GDM1 (cell line): ENCODE measurements at places on chromosomes 1 and 21.

- DNase-seq = no peak
These were observed 6.4 kb downstream of the SNRPE start for GRCh38 chr1:203867802-203868201.

DNA sequence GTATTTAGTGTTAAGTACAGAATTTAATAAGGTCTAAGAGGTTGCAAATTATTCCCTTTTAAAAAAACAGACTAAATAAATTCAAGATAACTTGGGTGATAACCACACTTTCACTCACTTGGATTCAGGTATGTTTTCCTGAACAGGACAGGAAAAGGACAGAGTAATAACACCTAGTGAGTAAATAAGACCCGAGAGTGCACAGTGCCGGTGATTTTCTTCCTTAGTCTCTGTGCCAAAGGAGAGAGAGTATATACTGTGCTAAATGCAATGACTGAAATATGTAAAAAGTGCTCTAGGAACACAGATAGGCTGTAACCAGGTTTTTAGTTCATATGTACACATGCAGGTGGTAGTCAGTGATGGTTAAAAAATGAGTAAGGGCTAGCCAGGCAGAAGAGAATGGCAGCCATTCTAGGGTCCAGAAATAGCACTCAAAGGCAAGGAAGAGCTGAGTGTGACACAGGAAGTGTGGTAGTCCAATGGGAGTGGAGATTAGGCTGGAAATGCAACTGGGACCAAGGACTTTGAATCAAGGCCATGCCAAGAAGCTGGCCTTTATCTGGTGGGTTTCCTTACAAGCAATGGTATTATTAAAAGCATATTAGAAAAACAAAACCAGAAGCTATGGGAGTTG lies 58.1 kb downstream of the NRIP1 start:
- DNase-seq = no peak

DNA sequence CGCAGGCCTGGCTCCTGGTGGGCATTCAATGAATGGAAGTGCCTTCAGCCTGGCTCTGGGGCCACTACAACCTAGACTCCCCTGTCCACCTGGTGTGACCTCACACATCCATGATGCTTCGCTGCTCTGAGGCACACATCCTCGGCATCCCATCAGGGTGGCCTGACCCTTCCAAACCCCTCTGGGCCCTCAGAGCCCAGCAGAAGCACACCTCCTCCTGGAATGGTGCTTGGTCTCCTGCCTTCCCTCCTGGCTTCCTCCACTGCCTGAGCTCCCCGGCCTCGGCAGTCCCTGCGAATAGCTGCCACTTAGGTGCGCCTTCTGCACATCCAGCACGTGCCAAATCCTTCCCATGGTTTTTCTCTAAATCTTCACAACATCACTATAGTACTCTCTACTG lies 133.8 kb downstream of the GLIS1 start:
- no peak for DNase-seq

- DNase-seq = no peak
These were observed 28.4 kb downstream of the EGLN1 start for GRCh38 chr1:231393668-231394067.

- peak; percentile 43 for DNase-seq
These were observed 2.3 kb downstream of the H3-3A start for GRCh38 chr1:226064816-226065248.

GRCh38 chr1:22212400-22213233 lies 69.7 kb upstream of the WNT4 start:
- DNase-seq = no peak
